Globus pallidus (tissue), 1 donor: ENCODE measurements at places on chromosomes 2 and 18.

DNA sequence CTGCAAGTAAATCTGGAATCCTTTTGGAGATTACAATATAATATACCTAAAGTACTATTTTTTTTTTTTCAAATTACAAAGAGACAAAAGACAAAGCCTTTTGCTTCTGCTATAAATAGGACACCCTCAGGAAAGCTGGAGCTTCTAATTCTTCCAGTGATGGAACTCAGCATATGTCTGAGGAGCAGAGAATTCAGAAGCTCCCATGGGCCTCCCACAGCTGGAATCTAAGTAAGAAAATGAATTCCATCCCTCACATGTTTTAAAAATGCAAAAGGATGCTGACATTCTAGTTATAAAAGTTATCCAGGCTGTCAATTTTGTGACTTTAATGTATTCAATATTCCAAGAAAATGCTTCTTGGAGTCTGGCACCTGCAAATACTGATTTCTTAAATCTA, 571.3 kb upstream of the LRRTM4 start:
- no peak for DNase-seq

DNA sequence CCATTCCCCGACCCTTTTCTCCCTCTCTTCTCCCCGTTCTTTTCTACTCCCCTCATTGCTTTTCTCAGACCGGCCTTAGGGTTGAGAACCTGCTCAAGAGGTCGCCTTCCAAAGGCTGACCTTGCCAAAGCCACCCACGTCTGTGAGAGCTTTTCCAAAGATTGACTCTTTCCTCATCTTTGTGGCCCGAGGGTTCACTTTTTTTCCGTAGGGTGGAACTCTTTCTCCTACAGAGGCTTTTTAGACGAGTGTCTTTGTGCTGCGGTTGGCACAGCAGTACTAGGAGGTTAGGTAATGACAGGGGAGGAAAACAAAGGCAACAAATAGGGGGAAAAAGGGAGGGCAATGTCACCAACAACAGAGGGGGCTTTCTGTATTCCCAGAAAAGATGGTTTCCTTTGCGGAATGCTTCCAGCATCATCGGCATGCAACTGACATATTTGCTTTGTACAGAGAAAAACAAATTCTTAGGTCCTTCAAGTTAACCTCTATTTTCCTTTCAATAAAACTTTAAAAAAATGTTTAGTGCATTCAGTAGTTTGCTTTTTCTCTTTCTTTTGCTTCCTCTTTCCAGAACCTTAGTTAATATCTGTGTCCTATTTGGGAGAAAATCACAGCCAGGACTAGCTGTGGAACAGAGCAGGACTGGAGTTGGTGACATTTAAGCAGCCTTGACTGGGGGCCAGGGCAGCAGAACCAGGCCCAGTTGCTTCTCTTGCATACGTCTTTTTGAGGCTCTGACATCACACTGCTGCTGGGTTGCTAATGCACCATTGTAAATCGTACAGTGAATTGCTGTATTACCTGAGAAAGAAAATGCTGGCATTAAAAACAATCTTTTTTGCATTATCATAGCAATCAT, 188.1 kb upstream of the FANCL start:
- DNase-seq, result peak; percentile 77

- no peak for DNase-seq
Measured at GRCh38 chr2:15980605-15981098, 40.3 kb downstream of the MYCN start.

GRCh38 chr2:207086136-207086535, 79.6 kb downstream of the KLF7 start:
- DNase-seq, result no peak

DNA sequence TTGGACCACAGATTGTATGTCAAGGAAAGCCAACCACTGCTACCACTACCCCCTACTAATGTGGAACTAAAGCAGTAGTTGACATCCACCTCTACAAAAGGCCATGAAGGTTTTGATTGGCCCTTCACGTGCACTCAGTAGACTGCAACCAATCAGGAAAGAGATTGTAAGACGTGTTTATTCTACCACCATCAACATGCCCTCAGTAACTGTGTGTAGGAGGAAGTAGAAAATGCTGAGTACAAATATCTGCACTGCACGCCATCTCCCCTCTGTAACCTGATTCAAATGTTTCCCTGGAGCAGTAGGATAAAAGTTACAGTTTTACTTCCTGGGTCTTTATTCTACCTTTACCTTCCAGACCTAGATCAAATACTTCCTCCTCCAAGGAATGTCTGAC, 2.9 kb upstream of the CASP10 start:
- DNase-seq, result no peak

DNA sequence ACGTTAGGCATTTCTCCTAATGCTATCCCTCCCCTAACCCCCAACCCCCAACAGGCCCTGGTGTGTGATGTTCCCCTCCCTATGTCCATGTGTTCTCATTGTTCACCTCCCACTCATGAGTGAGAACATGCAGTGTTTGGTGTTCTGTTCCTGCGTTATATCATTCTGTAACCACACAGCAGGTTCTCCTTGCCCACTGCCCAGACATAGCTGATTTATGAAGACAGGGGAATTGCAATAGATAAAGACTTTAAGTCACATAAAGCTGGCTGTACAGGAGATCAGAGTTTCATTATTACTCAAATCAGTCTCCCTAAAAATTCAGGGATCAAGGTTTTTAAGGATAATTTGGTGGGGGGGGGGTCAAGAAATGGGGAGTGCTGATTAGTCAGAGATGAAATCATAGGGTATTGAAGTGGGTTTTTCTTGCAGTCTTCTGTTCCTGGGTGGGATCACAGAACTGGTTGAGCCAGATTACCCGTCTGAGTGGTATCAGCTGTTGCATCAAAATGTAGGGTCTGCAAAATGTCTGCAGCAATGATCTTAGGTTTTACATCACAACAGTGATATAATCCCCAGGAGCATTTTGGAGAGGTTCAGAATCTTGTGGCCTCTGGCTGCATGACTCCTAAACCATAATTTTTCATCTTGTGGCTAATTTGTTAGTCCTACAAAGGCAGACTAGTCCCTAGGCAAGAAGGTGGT, 392.1 kb upstream of the KCNJ3 start:
- DNase-seq, result no peak

DNA sequence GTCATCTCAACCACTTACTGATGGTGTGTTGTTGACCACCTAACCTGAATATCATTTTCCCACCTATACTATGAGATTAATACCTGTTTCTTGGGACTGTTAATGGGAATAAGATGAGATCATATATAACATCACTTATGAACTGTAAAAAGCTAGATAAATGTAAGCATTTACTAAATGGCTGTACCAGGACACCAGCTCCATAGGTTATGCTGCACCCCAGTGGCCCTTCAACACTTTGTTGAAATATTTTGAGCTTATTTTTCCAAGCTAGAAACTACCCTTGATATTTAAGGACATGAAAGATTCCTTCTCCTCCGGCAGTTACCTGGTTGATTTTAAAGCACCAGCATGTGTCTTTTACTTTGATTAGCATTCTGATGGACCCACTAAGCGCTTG, 138.0 kb upstream of the CDCA7 start:
- DNase-seq, result no peak

- no peak for DNase-seq
Measured at GRCh38 chr2:45009928-45010701, 863 bp upstream of the SIX2 start.

DNA sequence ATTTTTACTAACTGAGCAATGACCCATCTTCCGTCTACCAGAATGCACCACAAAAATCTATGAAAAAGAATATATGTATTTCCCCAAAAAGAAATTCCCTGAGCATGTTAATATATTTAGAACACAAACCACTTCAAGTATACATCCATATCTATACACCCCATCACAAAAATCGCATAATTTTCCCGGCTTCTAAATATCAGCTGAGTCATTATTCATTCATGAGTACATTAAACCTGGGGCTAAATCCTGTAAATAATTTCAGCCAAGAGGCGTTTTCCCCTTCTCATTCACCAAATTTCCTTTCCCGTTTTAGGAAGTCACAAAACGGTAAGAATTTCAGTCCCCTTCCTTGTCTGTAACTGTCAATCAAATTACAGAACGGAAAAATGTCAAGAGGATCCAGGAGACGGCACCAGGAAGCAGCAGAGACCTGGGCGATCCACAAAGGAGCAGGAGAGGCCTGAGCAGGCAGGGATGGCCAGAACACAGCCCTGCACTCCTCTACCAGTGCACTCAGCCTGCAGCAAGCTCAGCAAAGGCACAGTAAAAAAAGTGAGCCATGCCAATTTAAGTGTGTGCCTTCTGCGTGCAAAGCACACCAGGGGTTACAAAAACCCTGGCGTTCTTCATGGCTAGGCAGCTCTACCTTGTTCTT, 300.7 kb downstream of the TCF4 start:
- DNase-seq, result no peak

DNA sequence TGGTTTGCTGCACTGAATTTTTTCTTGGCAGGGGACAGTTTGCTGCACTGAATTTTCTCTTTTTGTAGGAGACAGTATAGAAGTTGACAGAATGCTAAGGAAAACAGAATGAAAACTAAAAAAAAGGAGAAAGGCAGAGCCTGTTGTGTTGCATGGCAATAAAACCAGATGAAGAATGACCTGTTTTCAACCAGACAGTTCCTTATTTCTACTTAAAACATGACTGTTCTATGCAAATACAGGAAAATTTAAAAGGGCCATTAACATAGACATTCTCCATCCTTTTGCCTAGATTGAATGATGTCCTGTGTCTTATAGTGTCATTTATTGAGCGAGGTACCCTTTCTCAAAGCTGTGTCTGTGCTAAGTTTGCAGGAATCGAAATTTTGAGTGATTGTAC, 33.3 kb downstream of the ABI2 start:
- no peak for DNase-seq

DNA sequence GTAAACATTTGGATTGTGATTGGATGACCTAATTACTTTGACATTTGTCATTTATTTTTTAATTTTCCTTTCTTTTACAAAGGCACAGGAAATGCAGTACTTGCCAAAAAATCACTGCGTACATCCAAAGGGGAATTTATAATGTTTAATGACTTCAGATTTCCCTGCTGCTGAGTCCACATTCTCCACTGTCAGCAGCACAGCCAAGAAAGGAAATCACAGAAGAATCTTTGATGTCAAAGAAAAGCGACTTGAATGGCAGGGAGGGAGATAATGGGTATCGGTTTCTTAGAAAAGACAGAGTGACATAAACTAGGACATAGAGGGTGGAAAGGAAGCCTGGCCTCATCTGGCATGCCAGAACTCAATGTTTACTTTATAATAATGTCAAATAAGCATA, 41.4 kb upstream of the COPS8 start:
- no peak for DNase-seq

GRCh38 chr2:3345621-3346020, 32.0 kb downstream of the EIPR1 start:
- no peak for DNase-seq

DNA sequence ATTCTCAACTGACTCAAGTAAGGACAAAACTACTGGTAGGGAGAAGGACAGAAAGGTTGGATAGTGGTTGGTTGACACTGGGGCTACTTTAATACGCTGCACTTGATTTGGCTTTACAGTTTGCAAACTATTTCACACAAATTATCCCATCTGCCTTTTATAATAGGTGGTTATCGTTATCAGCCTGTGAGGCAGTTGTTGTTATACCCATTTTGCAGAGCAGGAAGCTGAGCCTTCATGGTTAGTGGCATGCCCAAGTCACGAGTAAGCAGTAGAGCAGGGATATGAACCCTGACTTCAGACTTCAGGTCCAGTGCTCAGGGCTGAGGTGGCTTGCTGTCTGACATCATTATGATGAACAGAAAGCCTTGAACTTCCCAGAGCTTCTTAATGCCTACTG, 5.3 kb downstream of the CTIF start:
- DNase-seq, result no peak

- no peak for DNase-seq
Measured at GRCh38 chr2:232316461-232317330, 61.9 kb upstream of the ALPP start.

- no peak for DNase-seq
Measured at GRCh38 chr2:216246766-216247165, 125.5 kb downstream of the MARCHF4 start.

GRCh38 chr2:227324642-227324994, 433 bp upstream of the MFF start:
- DNase-seq, result no peak

GRCh38 chr2:11563784-11564666, 30.2 kb downstream of the GREB1 start:
- no peak for DNase-seq

DNA sequence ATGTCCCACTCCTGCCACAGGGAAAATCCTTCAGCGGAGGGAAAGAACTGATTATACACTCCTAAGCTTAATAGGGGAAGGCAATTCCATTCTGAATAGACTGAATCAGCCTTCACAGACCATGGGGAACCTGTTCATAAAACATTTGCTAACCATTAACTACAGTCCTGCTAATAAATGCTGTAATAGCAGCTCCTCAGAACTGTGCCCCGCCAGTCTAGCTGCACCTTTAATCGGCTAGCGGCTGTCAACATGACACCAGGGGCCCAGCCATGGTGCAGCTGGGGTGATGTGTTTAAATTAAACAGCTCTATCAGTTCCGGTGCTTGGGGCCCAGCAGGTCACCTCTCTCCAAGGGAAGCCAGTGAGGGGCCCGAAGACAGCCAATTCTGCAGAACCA, 77.8 kb downstream of the GALNT14 start:
- no peak for DNase-seq

DNA sequence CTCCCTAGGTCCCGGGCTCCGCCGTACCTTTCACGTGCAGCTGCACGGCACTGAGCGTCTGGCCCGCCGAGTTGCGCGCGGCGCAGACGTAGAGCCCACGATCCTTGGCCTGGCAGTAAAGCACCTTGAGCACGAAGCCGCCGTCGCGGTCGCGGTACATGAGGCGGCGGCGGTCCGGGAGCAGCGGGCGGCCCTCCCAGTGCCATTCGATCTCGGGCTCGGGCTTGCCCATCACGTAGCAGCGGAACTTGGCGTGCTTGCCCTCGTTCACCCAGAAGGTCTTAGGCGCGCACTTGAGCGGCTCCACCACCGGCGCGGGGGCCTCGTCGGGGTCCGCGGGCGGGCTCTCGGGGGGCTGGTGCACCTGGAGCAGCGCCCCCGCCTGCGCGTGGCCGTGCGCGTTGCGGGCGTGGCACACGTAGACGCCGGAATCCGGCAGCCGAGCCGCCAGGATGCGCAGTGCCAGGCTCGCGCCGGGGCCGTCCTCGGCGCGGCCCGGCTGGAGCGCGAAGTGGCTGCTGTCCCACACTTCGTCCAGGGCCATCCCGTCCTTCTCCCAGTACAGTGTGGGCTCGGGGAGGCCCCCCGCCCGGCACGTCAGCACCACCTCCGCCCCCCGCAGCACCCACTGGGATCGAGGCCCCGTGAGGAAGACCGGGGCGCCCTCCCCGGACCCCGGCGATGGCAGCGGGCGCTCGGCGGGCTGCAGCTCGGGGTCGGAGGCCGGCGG, 980 bp downstream of the OBSL1 start:
- DNase-seq, result no peak

GRCh38 chr2:144511226-144511810, 8.6 kb downstream of the ZEB2 start:
- peak; percentile 45 for DNase-seq

GRCh38 chr2:86675104-86675503, 45.0 kb upstream of the RMND5A start:
- DNase-seq, result no peak
